ENCODE measurements at places on chromosomes 6 and 20.

DNA sequence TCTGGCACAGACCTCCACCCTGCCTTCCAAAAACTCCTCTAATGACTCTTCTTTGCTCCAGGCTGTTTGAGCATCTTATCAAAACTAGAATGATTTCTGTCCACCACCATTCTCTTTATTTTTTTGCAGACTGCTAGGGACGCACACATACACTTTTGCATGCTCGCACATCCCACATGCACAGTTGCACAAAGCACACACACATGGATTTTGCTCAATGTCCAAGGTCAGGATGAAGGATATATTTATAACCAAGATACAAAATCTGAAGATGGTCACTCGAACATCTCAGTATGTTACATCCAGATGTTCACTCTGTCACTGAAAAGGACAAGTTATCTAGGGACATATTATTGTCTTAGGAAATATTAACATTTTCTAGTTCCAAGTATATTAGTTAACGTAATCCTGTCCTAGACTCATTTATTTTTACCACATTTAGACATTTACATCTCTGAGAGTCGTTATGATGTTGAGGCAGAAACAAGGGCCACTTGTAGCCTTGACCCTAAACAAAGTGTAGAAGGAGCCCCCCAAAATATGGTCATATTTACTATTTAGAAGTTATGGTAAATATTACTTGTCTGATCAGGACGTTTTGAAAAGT is 3.4 kb upstream of the SIM1 start:
- DNase-seq = no peak

- no peak for DNase-seq
These were observed 97.5 kb downstream of the FAM120B start for GRCh38 chr6:170404036-170404435.

GRCh38 chr6:32082935-32083334 is 26.2 kb downstream of the TNXB start:
- no peak for DNase-seq

DNA sequence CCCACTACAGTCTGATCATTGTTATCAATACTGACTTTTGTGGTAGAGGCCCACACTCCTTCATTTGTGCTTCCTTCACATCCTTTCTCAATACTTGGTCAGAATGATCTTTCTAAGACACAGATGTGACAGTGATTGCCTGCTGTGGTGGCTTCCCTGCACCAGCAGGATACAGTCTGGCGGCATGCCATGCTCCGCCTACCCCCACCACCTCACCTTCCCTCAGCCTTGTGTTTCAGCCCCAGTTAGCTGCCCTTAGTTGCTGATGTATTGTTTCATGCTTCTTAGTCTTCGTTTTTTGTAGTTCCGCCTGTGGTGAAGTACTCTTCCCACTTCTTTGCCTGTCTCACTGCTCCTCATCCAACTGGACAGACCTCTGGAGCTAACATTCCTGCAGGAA is 10.9 kb downstream of the LRRC1 start:
- DNase-seq = no peak

GRCh38 chr6:20509212-20509611 is 25.0 kb upstream of the CDKAL1 start:
- DNase-seq = no peak

- DNase-seq = no peak
These were observed 14.0 kb downstream of the SPAG4 start for GRCh38 chr20:35629427-35630145.

DNA sequence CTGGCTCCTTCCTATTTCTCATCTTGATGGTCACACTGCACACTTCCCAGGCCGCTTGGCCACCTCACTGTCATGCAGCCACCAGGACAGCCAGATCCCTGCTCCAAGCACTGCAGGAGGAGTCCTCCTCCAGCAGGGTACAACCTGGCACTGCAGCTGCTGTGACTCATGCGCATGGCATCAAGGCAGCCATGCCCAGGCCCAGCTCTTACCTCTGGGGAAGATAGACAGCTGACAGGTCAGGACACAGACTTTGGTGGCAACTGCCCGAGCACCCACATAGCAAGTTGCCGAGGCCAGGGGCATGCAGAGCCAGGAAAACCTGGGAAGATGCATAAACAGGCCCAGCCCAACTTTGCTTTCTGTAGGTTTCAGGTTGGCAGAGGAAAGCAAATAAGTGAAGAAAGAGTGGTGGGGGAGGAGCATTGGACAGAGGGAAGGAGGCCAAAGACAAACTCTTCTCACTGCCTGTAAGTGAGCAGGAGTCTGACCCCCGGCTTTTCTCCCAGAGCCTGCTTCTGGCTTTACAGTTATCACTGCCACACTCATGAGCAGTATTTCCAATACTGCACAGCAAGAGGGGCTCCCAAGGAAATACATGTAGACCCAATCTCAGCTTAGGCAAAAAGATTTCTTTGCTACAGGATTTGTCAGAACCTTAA is 38.8 kb downstream of the SLC22A3 start:
- DNase-seq = no peak

GRCh38 chr6:144159223-144159622 is 8.9 kb downstream of the STX11 start:
- DNase-seq = no peak

DNA sequence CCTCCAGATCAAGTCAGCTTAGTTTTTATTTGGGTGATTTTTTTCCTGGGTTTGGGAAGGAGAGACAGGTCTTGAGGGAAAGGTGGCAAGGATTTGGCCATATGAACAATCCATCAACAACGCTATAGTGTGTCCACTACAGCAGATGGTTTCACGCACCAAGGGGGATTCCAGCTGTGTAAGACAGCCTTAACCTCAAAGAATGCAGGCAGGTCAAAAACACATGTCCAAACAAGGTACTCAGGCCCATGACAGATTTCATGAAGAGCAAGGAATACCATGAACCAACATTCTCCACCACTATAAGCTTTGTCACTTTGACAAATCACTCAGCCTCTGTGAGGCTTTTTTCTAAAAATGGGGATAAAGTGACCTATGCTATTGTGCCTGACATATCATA is 2.0 kb downstream of the AIF1 start:
- DNase-seq = no peak

DNA sequence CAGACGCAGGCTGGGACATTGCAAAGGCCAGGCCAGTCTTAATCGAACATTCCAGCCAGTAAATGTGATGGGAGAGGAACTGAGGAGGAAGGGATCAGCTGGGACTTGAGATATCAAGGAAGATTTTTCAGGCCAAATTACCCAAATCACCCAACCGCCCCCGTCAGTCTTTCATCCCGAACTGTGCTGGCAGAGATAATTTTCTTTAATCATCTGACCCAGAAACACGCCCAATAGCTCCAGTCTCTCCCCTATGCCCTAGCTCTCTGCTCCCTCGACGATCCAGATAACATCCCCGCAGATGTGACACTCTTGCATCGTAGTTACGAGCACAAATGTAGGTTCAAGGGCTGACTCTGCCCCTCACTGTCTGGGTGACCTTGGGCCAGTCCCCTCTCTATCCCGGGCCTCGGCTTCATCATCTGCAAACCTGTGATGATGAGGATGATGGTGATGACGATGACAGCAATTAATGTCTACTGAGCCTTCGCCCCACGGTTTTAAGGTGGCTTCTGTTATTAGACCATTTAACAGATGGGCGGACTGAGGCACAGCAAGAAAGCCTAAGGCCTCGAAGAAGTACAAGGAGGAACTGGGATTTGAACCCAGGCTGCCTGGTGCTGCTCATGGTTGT is 118.6 kb downstream of the PREX1 start:
- DNase-seq = no peak

GRCh38 chr6:165439928-165440554 is 130.6 kb upstream of the C6orf118 start:
- no peak for DNase-seq

DNA sequence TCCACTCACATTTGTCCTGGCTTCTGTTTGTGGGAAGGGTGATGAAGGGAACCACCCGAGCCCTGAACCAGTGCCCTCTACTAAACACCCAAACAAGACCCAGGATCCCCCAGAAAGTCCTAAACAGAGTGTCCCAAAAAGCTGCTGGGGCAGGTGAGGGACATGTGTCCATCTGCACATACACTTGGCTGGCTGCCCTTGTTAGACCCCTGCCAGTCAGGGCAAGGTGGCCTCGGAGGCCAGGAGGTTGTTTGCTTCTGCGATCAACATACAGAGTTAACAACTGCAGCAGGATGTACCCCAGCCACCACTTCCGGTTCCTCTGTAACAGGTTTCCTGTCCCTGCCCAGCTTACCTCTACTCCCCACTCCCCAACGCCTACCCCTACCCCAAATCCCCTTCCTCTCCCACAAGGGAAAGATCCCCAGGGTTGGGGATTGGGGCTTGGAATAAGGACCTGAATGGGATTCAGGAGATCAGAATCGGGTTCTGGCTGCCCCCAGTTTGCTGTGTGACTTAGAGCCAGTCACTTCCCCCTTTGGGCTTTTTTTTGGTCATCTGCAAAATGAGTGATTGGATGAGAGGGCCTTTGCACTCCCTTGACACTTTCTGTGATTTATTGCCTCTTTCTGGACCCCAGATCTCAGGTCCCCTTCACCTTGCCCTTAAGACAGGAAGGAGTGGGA is 13.9 kb downstream of the DEF6 start:
- DNase-seq = no peak

DNA sequence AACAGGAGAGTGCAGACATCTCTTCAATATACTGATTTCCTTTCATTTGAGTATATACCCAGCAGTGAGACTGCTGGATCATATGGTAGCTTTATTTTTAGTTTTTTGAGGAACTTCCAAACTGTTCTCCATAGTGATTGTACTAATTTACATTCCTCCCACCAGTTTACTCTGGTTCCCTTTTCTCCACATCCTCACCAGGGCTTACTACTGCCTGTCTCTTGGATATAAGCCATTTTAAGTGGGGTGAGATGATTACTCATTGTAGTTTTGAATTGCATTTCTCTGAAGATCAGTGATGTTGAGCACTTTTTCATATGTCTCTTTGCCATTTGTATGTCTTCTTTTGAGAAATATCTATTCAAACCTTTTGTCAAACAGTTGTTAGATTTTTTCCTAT is 64.9 kb upstream of the HMGCLL1 start:
- DNase-seq = no peak

DNA sequence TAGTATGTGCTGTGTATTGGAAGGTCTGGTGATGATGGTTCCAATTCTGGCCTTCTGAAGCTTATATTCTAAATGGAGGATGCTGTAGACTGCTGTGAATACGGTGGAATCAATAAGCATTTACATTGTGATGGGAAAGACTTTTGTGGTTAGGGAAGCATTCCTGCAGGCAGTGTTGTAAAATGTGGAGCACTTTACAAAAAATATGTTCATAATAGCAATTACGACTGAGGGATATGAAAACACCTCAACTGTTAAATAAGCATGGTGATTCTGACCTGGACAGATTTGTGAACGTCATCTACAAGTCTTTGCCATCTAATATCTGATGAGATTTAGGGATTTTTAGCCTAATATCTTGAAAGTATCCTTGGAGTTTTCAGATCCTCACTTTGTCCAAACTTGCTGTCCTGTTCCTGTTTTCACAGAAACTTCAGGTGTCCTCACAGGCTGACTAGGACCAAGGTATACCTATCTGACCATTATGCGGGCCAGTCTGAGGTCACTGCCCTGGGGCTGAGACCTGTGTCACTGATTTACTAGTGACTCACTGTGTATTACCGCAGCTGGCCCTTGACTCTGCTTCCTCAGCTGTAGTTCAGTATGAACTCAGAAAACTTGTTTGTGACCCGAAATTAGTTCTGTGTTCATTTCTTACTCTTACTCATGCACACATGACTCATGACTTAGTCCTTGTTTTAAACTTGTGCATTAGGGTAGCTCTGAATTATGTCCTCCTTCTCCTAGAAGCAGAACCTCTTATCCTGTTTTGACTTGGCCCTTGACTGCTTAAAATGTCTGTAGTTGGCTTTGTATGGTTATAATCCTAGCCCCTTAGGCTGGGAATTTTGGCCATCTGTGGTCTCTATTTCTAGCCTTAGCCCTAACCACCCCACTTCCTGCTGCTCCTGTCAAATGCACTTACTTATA is 343.0 kb downstream of the CDKAL1 start:
- DNase-seq = no peak

- no peak for DNase-seq
These were observed 39.0 kb upstream of the PTPN1 start for GRCh38 chr20:50471231-50471630.

DNA sequence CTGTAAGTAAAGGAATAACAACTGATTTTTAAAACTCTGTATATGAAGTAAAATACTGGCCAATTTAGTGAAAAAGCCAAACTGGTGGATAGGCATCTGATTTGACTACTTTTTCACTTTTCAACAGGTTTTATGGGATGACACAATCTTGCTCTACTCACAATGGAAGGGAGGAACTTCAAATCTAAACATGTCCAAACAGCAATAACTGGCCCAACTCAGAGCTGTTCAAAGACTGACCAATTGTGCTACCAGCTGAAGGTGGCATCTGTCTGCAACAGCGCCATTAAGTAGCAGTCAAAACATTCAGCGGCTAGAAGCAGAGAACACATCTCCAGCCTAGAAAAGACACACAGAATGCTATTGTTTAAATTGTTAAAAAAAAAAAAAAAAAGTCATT is 44.6 kb downstream of the SESN1 start:
- DNase-seq = no peak

DNA sequence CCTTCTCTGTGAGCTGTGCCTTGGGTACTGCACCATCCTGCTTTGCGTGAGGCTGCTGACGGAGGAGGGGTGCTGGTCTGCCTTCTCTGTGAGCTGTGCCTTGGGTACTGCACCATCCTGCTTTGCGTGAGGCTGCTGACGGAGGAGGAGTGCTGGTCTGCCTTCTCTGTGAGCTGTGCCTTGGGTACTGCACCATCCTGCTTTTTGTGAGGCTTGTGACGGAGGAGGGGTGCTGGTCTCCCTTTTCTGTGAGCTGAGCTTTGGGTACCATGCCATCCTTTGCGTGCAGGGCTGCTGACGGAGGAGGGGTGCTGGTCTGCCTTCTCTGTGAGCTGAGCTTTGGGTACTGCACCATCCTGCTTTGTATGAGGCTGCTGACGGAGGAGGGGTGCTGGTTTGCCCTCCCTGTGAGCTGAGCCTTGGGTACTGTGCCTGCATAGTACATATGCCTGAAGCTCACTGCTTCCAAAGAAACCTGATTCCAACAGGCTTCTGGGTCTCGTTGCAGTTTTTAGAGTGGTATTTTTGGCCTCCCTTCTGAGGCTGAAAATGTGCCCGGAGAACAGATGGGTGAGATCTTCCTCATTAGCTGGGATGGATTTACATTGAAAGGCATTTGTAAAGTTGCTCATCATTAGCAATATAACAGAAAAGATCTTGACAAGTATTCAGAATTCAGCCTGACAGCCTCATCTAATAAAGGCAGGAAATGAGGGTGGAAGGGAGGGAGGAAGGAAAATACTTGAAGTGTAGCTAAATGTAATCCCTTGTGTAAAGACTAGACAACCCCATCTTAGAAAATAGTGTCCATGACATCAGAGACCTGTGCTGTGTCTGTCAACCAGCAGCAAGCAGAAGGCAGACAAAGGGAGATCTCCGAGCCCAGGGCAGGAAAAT is 46.8 kb upstream of the UNC93A start:
- no peak for DNase-seq

DNA sequence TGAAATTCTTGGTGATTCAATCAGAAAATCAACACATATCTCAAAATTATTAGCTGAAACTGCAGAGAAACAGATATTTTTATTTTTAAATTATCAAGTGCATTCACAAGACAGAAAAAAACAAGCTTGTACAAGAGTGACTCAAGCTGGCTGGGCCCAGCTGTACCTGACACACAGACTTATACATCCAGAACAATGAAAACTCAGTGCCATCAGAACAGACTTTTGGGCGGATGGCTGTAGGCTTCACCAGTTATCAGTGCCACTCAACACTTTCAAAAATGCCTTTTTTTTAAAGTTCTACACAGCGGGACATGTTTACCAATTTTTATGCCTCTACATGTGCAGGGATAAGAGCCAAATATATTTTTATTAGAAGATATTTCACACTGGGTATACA is 102.8 kb downstream of the MYB start:
- DNase-seq = no peak

- DNase-seq = no peak
These were observed 49.5 kb downstream of the YTHDF1 start for GRCh38 chr20:63166193-63167020.

Measured in activated CD4-positive, CD25-positive, alpha-beta regulatory T cell (primary cell).